ENCODE measurements at places on chromosomes 1 and 21.

- DNase-seq: peak; percentile 69
These were observed 330.6 kb downstream of the RPS6KC1 start for GRCh38 chr1:213381572-213382084.

- no peak for DNase-seq
These were observed 44.8 kb upstream of the POU2F1 start for GRCh38 chr1:167175901-167176300.

DNA sequence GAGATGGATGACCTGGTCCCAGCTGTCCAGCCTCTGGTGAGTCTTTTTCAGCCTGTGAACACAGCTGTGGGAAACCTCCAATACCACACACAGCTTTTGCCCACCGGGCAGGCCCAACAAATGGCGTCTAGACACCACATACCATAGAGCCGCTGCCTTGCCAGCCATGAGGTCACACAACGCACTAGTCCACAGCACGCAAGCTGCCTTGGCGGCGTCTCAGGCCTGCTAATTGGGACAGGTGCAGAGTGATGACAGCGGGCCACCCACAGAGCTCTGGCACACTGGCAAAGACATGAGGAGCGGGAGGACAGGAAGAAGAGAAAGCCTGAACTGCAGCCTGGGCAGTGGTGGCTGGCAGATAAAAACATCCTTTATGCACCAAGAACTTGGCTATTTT lies 125.5 kb downstream of the ADAMTS1 start:
- DNase-seq: peak; percentile 84

DNA sequence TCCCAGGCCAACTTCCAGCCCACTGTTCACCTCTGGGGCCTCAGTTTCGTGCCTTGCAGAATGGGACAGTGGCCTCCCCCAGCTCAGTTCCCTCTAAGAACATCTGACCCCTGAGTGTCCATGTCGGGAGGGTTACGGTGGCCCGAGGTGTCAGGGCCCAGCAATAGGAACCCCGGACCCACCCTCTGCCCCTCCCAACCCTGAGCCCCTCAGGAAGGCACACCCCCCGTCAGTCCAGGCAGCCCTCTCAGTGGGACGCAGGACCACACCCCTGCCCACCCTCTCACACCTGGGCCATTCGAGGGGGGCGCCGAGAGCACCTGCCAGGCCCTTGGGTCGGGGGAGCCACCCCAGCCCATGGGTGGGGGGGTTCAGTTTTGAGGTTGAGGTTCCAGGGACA lies 447 bp downstream of the TTC34 start:
- peak; percentile 10 for DNase-seq

DNA sequence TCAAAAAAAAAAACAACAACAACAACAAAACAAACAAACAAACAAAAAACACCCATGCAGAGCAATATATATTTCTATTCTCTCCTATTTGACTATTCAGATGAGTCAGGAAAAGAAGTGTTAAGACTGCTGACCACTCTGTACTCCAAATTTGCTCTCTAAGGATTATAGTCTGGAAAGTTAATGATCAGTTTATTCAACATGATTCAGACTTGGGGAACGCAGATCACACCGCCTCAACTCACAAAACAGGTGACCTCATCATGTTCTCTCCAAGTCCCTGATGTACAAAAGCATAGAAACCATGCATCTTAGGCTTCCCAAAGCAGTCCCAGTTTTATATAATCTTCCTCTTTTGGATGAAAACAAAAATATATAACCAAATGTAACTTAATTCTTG lies 51.9 kb upstream of the PRRC2C start:
- no peak for DNase-seq

GRCh38 chr1:213573648-213574009 lies 414.1 kb upstream of the PROX1 start:
- no peak for DNase-seq

DNA sequence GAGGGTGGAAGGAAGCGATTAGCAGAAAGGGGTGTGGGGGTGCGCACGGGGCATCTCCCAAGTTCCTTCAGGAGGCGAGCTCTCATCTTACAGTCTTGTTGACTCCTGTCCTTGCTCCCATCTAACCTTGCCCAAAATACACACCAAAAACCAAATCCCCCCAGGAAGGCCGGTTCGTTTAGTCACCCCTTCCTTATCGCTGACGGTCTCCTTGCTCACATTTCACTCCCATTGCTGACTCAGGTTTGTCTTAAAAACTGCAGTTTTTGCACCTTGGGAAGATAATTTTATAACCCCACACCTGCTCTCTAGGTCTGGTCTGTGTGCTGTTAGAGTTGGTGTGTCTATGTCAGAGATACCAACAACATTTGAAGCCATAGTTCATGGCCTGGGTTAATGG lies 68.1 kb upstream of the F3 start:
- DNase-seq: no peak

- no peak for DNase-seq
These were observed 4.9 kb downstream of the ARID1A start for GRCh38 chr1:26700711-26701110.

DNA sequence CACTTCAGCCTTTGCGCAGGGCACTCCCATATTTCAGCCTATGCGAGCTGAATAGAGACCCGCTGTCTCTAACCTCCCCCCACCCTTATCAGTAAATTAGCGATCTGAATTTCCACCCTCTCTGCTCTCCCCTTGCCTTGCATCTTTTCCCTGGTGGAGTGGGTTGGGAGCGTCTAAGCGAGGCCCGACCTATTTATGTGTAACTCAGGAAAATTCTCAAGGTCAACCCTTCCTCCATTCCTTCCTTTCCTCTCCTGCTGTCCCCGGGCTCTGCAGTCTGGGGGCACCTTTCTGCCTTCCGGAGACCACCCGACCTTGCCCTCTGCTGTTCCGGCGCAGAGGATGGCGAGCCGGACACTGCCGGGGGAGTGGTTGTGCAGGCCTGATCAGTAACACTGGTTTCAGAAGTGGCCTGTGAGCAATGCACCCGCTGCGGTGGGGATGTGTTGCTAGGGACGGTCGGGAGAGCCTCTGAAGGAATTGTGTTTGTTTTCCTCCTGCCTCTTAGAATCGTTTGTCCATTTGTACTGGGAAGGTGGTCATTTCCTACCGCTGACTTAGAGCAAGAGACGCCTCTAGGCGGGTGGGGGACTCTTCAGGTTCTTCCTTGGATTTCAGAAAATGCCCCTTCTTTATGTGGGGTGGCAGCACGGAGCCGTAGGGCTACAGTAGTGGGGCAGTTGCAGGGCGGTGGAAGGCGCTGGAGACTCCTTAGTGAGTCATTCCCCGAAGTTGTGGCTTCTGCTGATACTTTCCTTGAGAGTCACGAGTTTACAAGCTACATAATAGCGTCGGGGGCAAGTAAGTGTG lies 513 bp downstream of the MGST3 start:
- DNase-seq: peak; percentile 62

Measured in femur (tissue), 1 donor.